ENCODE measurements at places on chromosomes 16 and 17. TPM values are rescaled to one million over a fixed set of nuclear protein-coding genes. Genes with fewer than 3 reads are reported as not detected.

DNA sequence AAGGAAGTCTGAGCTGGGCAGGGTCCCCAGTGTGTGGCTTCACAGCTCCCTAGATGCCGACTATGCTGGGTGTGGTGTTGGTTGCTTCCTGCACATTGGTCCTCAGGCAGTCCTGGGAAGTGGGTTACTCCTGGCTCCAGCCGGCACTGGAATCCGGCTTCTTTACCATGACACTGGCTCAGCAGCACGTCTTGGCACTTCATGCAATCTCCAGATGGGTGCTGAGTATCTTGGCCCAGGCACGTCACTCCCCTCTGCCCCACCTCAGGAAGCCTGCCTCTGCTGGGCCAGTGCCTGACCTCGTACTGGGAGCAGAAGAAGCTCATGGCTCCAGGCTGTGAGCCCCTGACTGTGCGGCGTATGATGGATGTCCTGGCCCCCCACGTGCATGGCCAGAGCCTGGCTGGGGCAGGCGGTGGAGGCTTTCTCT, 24.5 kb downstream of the FCSK start:
- DNase-seq: no peak

GRCh38 chr17:45823598-45823997, 21.1 kb upstream of the SPPL2C start:
- peak; percentile 38 for DNase-seq

DHX58 gene
- total RNA-seq: 24.5 TPM

STX1B gene
- total RNA-seq: 1.6 TPM

MYH8 gene
- total RNA-seq: not detected

All from natural killer cell (primary cell).